ENCODE measurements at places on chromosomes 13 and 19.

GRCh38 chr19:6772028-6772865 is at the start of gene VAV1:
TSS of gene VAV1 (plus strand) at chr19:6772708. CDS start at chr19:6772808, 100 bp downstream.
- peak; percentile 74 for DNase-seq

GRCh38 chr19:7916103-7916954 is 1.7 kb downstream of the TGFBR3L start:
- peak; percentile 29 for DNase-seq

DNA sequence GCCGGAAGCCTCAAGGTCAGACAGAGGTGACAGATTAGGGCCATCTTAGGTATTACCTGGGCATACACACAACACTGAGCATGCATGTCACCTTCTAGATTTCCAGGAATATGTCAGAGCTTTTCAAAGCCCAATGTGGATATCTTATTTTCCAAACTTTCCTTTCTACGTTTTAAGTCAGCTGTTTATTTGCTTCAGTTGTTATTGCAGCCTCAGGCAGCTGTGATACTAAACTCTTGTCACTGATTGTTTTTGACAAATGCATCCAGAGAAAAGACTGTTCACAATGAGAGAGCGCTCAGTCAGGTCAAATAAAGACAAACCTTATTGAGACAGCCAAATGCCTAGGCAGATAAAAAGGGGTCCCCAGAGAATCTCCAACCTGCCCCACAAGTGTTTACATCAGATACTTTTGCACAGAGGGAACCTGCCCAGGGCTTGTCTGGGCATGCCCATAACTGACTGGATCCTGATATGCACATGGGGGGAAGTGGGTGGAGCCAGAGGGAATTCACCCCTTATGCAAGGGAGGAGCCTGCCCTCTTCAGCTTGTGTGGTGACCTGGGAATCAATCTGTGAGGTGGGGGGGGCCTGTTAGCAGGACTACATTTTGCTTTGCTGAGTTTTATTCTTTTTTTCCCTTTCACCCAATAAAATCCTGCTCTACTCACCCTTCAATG is 28.5 kb downstream of the MED4 start:
- no peak for DNase-seq

- peak; percentile 37 for DNase-seq
Measured at GRCh38 chr19:13441810-13442512, 64.3 kb downstream of the CACNA1A start.

DNA sequence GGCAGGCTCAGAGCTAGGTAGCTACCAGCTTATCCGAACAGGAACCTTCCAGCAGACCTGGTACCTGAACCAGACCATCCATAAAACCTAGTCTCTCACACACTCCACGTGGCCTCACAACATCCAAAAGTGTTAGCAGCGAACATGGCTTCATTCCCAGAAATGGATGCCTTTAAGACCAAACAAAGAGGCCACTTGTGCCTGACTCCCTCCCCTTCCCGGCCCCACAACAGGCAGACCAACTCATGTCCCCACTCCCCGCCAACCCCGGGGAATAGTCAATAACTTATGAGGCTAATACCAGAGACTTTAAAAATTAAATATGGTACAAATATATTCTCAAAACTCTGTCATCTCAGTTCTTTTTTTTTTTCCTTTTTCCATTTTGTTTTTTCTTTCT is 46.2 kb downstream of the ZNF557 start:
- no peak for DNase-seq

DNA sequence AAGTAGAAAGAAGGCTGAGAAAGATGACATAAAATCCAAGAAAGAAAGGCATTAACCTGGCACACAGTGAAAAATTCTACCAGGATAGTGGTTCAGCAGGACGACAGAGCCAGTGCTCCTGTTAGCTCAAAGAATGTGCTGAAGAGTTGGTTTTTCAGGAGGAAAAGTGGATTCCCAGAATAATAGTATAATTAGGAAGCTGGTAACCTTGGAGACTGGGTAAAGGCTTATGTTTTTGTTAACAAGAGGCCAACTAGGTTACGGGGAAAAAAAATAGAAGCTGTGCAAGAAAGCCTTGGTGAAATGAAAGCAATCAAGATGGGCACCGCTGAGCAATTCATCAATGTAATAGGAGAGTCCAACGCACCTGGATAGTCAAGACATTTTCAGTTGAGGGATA is 54.7 kb downstream of the SLC15A1 start:
- no peak for DNase-seq

DNA sequence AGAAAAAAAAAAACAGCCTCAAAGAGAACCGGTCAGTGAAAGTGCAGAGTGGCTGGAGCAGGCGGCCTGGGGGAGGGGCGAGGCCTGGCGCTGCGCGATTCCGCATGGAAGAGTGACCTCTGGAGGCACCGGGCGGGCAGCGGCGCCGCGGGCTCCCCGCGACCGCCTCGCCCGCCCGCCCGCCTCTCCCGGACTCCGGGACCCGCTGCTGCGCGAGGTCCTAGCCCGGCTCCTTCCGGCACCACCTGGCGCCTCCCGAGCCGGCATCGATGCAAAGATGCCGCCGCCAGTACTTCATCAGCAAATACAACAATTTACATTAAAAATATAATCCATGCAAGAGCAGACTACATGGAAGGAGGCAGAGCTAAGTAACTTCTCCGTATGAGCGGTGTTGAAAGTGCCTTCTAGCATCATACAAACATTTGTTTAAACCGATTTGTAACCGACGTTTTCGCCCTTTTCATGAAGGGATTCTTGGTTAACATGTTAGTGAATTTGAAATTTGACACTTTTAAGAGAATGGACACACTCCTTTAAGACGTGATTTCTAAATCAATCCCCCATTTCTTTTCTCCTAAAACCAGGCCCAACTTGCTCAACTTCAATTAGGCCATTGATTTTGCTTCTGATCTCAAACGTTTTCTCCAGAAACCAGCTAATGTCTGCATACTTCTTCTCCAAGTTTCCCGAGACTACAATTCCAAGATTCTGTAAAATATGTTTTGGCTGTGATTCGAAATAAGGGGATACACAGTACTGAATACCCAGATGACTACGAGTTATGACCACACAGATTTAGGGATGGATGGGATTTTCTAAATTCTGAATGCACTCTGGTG is 2.1 kb downstream of the EFNB2 start:
- no peak for DNase-seq

DNA sequence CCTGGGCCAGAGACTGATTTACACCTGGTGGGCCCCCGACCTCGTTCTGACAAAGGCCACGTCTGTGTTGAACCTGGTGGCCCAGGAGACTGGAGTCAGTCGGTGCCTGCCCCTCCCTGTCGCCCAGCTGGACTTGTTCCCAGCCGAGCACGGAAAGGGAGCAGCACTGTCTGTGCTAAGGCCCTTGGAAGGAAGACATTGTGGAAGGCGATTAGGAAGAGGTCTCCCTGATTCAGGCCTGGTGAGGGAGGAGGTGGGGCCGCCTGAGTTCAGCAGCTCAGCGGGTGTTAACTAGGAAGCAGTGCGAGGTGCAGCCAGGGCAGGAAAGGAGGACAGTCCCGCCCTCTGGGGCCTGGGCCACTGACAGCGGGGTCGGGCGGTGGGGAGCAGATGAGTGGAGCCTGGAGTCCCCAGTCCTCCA is 64.7 kb downstream of the GPR12 start:
- DNase-seq = no peak

DNA sequence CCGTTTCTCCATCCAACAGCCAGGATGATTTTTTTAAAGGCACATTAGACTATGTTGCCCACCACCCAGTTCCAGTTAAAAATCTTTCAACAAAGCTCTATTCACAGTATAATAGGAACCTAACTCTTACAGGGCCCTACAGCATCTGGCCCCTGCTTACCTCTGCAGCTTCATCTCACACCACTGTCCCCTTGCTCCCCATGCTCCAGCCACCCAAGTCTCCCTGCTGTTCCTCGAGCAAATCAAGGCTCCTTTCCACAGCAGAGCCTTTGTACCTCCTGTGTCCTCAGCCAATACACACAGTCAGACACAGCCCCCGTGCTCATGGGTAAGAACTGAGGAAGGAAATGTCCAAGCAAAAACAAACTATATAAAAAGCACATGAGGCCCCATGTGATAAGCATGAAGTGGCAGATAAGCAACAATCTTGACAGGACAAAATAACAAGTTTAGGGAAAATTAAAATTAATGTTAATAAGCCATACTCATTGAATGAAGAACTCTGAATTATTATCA is 67.5 kb downstream of the TSC22D1 start:
- no peak for DNase-seq

DNA sequence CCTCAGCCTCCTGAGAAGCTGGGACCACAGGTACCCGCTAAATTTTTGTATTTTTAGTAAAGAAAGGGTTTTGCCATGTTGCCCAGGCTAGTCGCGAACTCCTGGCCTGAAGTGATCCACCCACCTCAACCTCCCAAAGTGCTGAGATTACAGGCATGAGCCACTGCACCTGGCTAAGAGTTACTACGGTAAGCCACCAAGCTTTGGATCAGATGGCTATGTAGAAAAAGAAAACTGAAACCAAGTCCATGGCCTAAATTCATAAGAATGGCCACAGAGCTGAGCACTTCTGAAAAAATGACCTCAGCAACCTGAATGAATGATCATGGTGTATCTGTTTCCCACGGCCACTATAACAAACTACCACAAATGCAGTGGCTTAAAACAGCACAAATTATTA is 9.4 kb downstream of the OPA3 start:
- DNase-seq = no peak

DNA sequence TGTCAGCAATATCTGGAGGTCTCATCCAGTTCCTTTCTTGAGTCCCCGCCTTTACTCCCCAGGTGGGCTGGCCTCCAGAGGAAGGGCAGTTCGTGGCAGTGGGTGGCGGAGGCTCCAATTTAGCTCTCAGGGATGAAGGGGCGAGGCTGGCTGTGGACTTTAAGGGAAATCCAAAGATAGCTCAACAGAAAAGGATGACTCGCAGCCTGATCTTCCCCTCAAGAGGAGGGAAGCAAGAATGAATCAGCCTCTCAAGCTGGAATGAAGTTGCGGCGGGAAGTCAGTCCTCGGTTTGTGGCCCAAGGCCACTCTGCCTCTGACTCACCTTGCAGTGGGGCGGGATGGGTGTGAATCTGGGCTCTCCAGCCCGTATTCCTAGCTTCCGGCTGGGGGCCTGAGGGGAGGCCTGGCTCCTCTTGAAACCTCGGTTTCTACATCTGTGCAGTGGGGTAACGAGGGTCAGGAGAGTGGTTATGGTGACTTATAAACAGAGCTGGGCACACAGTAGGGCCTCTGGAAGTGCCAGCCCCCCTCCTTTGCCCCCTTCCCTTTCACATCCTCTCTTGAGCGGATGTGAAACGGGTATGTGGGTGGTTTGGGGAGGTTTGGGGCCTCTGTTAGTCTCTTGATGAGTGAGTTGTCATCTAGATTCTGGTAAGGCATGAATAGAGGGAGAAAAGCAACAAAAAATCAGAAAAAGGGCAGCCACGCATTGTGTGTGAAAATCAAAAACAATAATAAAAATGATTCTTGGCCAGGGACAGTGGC is 10.5 kb upstream of the SMG9 start:
- peak; percentile 57 for DNase-seq

DNA sequence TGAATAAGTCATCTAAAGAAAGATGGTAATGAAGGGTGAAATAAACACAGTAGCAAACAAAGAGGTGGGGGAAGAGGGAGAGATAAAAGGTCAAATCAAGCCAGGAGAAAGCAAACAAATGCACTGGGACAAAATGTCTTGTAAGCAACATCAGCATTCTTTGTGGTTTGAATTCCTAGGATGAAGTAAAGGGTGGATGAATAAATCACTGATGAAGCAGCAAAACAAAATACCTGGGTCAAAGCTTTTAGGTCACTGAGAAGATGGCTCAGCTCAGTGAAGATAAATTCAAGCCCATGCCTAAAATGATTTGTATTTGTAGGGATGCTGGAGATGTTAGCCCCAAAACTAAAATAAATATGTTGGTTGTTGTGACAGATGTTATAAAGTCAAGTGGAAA is 86.5 kb upstream of the FBXL3 start:
- DNase-seq = no peak

GRCh38 chr19:6204212-6204611 is 68.7 kb downstream of the ACSBG2 start:
- no peak for DNase-seq

DNA sequence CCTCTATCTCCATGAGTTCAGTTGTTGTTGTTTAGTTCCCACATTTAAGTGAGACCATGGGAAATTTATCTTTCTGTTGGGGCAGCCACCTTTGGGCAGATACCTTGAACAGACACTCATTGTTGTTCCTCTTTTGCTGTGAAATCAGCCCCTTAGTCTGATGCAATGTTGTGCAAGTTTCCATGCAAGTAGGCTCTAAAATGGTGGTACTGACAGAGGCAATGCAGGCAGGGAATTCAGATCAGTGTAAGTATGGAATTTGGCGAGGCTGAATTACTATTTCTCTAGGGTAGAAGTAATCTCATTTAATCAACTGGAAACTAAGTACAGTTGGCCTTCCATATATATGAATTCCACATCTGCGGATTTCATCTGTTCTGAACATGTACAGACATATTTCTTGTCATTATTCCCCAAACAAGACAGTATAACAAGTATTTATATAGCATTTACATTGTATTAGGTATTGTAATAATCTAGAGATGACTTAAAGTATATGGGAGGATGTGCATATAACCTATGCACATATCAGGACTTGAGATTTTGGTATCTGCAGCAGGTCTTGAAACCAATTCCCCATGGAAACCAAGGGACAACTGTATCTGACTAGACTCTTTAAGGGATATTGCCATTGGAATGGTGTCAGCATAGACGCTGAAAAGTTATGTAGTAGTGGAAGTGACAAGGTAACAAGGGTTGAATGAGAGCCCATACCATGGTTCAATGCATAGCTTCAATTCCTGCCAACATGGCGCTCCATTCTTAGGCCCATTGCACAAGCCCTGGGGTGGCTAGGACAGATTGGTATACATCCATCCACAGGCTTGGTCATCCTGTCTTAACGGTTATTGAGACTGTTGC is 281.5 kb upstream of the HTR2A start:
- DNase-seq = no peak
